ENCODE measurements at places on chromosomes 13 and 19. TPM values are rescaled to one million over a fixed set of nuclear protein-coding genes. Genes with fewer than 3 reads are reported as not detected.

Gene ABHD8
- 13.8 TPM for total RNA-seq

Gene ZNF222
- 6.1 TPM for total RNA-seq

Gene MEDAG
- 20.0 TPM for total RNA-seq

Gene PLPPR3
- total RNA-seq = 0.86 TPM

Gene OR4F17
- 0.32 TPM for total RNA-seq

Gene TNFRSF19
- 95.7 TPM for total RNA-seq

Gene CEACAM7
- not detected for total RNA-seq

Gene ANKLE1
- 0.86 TPM for total RNA-seq

Gene KLK1
- not detected for total RNA-seq

Gene MEIOSIN
- total RNA-seq = not detected

Gene ZNF541
- under 0.01 TPM for total RNA-seq

Gene CYP2S1
- total RNA-seq = 1.7 TPM

Gene ZGLP1
- 0.43 TPM for total RNA-seq

Gene HPN
- not detected for total RNA-seq

Gene CYSLTR2
- total RNA-seq = not detected

Gene MAST1
- total RNA-seq = under 0.01 TPM

Gene IGFL2
- total RNA-seq = not detected

Gene PTPRH
- 3.9 TPM for total RNA-seq

Gene GPC5
- total RNA-seq = not detected

Gene ZNF492
- 0.32 TPM for total RNA-seq

Gene BRME1
- 0.32 TPM for total RNA-seq

Gene GPR12
- not detected for total RNA-seq

Gene OVOL3
- total RNA-seq = not detected

Gene ZNF99
- total RNA-seq = not detected

Gene RFXAP
- 2.6 TPM for total RNA-seq

Gene ZNF534
- total RNA-seq = not detected

Gene PALM3
- not detected for total RNA-seq

Gene ANGPTL8
- total RNA-seq = not detected

Gene IL17D
- under 0.01 TPM for total RNA-seq

Gene LGALS4
- total RNA-seq = not detected

Gene COX7A1
- total RNA-seq = 13.9 TPM

Gene SLC1A6
- not detected for total RNA-seq

Gene FREM2
- total RNA-seq = not detected

Gene ELAVL1
- 26.8 TPM for total RNA-seq

Gene ZNF730
- total RNA-seq = 1.3 TPM

Gene ZNF681
- 0.32 TPM for total RNA-seq

Gene APLP1
- 3.5 TPM for total RNA-seq

Gene SPTBN4
- 1.3 TPM for total RNA-seq

Gene IL4I1
- 0.64 TPM for total RNA-seq

Gene VSTM1
- total RNA-seq = not detected

Gene SMAD9
- 4.3 TPM for total RNA-seq

Gene TINCR
- total RNA-seq = not detected

Gene ZNF813
- total RNA-seq = 3.0 TPM

Gene TTC9B
- not detected for total RNA-seq

Gene MYO1F
- 0.32 TPM for total RNA-seq

Gene RFPL4A
- total RNA-seq = not detected

Measured in fibroblast of villous mesenchyme (primary cell).